Lower leg skin (tissue), 4 donors: ENCODE measurements at places on chromosomes 4 and X. TPM values are rescaled to one million over a fixed set of nuclear protein-coding genes. Genes with fewer than 3 reads are reported as not detected.

GRCh38 chrX:42837747-42838146, 59.8 kb upstream of the PPP1R2C start:
- no peak for DNase-seq

MAGED4 gene
- total RNA-seq: not detected

CD38 gene
- total RNA-seq: 0.29 TPM

- DNase-seq: peak; percentile 27
Measured at GRCh38 chr4:124641715-124642381, 70.7 kb downstream of the ANKRD50 start.

DNA sequence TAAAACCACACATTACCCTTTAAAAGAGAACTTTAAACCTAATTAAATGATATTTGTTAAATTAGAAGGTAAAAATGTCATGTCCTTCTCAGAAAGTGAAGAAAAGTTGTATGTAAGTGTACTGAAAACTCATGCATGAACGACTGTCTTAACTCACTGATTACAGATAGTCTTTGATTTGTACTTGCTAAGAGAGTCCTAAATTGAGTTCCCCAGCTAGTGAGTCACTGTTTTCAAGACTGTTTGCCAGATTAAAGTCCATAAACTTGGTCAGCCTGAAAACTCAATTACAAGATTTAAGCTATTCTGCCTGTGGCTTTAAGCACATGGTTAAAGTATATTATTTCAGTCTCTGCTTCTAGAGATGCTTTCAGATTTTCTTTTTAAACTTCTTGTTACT, 124.9 kb upstream of the ZCCHC13 start:
- DNase-seq: no peak

DNA sequence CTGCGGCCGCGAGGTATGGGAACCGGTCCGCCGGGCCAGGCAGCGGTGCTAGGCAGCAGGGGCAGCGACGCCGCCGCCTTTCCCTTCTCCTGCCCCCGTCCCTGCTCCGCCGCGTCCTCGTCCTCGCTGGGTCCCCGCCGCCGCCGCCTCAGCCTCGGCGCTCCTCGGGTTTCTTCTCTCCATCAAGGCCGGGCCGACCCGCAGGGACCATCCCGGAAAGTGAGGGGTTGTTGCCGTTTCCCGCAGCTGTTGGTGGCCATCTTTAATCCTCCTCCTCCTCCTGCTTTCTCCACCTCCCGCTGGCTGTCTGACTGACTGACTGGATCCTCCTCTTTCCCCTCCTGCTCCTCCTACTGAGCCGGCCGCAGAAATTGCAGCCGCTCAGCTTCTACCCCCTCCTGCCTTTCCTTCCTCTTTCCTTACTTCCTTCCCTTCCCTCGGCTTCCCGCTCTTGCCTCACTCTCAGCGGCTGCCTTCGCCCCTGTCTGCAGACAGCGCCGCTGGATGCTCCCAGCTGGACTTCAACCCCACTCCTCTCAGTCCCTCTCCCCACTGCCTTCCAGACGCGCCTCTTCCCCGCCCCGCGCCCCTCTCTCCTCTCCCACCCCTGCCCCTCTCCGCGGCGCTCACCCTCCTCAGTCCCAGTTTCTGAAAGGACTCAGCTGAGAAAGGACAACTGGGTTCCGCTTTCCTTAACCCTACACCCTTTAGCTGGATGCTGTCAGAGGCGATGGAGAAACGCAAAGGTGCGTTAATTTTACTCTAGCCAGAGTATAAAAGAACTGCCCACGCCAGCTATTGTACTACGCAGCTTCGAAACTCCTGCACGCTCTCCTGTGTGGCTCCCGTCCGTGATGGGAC, at the start of gene WDFY3:
WDFY3 (minus strand) TSS at position 309 of the 861 bp plus-strand sequence. CDS start 106,099 bp downstream, outside the sequence.
- DNase-seq: peak; percentile 89

- no peak for DNase-seq
Measured at GRCh38 chr4:186260117-186260503, 5.9 kb upstream of the F11 start.

DNA sequence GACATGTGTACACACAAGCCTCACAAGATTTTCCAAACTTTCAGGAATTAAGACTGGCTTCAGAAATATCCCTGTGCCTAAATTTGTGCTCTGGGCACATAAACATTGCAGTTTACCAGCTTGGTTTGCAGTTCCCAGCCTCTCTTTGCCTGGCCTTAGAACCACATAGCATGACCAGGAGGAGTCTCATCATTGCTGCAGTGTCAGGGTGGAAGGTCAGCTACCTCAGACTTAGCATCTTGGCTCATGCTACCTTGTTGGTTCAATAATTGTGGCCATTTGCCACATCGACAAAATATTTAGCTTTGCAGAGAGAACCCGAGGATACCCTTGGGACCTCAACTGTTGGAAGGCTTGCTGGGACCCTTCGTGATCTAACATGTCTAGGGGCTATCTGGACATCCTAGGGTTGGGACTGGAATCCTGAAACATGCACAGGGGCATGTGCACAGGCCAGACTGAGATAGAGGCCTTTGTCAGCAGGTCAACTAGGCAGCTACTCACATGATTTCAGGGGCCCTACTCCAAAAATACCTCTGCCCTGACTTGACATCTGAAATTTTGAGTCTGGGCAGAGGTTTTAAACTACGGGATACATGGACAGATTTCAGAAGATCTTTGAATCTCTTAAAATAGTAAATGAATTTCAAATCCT, 8.0 kb upstream of the SUPT20HL2 start:
- DNase-seq: no peak

DNA sequence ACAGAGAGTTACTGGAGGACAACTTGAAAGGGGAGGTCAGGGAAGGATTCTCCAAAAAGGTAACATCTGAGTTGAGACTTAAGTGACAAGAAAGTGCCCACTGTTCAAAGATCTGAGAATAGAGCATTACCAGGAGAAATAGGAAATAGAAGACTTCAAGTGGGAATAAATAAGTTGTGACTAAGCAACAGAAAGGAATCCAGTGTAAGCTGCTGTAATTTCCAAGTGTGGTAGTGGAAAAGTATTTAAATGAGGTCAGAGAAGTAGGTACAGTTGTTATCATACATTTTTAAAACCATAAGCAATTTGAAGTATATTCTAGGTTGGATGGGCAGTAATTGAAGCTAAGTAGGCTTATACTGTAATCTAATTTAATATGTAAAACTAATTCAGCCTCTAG, 211.9 kb downstream of the FBXO8 start:
- DNase-seq: no peak

GRCh38 chr4:43607827-43608461, 715.4 kb downstream of the GRXCR1 start:
- DNase-seq: no peak

DNA sequence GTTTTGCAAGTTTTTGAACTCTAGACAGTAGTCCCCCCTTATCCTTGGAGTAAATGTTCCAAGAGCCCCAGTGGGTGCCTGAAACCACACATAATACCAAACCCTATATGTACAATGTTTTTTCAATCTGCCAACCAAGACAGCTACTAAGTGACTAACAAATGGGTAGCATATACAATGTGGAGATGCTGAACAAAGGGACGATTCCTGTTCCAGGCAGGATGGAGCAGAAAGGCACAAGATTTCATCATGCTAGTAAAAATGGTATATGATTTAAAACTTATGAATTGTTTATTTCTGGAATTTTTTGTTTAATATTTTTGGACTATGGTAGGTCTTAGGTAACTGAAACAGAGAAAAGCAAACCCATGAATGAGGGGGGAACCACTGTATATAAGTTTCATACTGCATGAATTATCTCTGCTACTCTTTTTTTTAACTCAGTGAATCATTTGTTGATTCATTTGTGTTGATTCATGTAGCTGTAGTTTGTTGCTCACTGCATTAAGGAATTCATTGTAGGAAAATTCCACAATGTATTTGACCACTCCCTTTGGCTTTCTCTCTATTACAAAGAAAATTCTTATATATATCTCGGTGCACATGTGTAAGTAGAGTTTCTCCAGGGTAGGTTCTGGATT, 21.9 kb upstream of the ANXA3 start:
- DNase-seq: no peak

DNA sequence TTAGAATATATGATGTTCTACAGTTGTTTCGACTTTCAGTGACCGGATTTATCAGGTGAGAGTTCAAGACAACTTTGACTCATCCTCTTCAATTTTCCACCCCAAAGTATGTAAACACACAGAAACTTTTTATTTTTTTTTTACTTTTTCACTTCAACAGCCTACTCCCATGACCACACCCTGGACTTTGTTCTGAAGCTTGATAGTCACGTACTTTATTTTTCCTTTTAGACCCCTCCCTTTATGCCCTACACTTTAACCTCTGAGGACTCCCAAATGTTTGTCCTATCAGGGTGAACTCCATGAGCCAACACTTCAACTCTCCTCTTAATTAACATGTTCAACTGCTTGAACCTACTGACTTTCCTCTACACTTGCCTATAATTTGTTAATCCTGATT, 2.5 kb upstream of the DDX60 start:
- DNase-seq: no peak

DNA sequence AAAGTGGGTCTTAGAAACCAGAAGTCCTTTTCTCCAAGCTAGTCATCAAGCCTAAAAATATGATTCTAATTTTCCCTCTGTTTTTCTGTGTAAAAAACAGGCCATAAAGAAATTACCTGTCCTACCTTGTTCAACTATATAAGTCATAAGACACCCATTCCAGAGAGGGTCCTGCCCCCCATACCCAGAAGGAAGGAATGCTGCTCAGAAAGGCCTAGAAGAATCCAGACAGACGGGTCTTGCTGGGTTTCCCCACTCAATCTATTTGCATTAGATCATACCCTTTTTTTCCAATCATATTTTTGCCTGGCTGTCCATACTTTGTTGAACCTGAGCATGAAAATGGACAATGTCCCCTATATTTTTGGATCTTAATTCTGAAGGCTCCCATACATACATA, 16.3 kb upstream of the XAGE2 start:
- no peak for DNase-seq

GRCh38 chr4:40185830-40186664, 10.8 kb upstream of the RHOH start:
- DNase-seq: no peak

DNA sequence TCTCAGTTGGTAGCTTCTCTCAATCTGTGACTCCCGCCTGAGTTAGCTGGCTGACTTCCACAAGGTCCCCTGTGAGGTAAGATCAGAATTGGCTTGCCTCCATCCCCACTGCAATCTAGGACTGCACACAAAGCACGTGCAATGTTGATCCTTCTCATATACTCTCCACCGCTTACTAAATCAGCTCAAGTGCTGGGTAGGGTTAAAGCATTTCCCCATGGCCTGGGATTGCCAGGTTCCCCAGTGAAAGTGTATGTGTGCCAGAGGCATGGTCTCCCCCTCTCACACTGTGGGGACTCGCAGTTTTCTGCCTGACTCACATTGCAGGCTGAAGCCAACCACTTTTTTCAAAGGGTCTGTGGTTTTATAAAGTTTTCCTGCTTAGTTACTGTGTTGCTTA, 886.9 kb downstream of the FAM133A start:
- DNase-seq: no peak

SAT1 gene
- 212 TPM for total RNA-seq

GRCh38 chr4:58499182-58499581, 1389.0 kb upstream of the IGFBP7 start:
- no peak for DNase-seq
